ENCODE measurements at places on chromosomes 3 and 15.

DNA sequence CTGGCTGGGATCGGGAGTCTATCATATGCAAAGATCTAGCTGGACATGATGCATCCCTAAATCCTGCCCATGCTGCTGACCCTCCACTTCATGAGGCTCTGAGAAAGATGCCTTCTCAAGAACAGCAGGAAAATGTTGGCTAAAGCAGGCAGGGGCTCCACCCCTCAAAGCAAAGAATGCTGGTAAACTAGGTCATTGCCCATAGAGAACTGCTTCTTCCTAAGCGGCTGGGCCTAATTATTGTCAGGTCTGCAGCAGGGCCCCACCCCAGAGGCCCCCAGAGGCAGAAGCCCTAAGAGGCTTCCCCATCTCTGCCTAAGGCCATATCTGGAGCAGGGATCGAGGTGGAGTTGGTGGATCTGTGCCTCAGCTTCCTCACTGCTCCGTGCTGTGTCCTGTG, 447.4 kb upstream of the PROK2 start:
- DNase-seq = no peak

DNA sequence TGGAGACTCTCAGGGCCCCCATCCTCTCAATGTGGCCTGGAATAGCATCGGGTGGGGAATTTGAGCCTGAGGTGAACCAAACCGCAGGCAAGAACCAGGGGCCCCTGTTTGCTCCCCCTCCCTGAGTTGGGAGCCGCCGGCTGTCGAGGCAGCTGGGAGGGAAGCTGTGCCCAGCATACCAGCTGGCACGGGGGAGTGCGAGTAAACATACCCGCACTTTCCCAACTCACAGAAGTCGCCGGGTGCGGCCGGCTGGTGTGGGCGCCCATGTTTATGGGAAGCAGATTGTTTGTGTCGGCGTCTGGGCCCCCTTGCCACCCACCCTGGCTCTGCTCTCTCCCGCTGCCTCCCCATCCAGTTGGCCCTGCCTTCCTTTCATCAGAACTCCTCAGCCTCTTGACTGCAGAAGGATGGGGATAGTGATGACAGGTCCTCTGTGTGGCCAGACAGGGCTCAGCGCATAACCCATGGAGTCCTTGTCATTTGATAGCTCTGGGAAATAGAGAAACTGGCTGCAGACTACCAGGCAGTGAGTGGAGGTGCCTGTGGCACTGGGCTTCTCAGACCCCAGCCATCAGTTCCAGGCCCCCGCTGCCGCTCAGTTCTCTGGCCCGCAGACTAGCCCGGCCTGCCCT, 60.4 kb downstream of the CACNA2D2 start:
- DNase-seq = no peak

DNA sequence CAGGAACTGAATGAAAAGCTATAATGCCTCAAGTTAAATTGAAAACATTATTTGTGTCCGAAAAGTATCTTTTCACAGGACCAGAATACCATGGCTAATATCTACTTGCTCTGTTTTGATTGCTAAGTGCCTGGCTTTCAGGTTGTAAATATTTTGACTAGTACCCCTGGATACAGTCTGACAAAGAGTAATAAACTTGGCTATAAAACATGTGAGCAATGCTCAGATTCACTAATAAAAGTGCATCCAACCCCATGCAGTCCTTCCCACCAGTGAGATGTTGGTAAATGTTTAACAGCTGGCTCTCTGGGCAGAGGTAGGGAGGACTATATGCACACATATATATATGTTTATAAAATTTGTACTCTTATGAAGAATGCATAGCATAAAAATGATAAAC, 281.8 kb upstream of the TGFBR2 start:
- no peak for DNase-seq

DNA sequence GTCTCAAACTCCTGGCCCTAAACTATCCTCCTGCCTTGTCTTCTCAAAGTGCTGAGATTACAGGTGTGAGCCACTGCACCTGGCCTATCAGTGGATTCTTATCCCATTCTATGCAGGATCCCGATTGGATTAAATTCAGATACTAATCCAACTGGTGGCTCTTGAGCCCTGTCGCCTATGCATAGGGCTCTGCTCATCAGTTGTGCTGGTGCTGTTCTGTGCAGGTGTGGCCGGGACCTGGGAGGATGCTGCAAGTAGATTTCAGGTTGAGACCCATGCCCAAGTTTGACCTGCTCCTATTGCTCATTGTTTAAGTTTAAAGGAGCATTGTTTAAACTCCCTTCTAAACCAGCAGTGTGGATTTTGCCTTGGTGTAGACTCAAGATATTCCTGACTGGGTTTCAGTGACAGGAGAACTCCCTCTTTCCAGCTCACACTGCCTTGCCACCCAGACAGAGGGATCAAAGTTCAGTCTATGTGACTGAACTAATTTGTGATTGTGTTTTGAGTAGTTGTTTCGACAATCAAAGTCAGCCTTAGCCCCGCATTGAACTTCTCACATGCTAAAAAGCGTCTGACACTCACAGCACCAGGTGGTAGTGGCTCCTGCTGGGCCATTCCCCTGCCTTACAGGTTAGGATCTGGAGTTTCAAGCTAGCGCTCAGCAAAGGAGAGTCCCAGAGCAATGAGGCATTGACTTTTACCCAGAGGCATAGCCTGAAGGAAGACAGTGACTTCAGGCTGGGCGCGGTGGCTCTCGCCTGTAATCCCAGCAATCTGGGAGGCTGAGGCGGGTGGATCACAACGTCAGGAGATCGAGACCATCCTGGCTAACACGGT, 45.0 kb upstream of the PIK3CB start:
- no peak for DNase-seq

- DNase-seq = no peak
Observed at GRCh38 chr15:70047386-70048197, 50.1 kb downstream of the TLE3 start.

- no peak for DNase-seq
Observed at GRCh38 chr3:15331606-15332404, 581 bp downstream of the SH3BP5 start.

DNA sequence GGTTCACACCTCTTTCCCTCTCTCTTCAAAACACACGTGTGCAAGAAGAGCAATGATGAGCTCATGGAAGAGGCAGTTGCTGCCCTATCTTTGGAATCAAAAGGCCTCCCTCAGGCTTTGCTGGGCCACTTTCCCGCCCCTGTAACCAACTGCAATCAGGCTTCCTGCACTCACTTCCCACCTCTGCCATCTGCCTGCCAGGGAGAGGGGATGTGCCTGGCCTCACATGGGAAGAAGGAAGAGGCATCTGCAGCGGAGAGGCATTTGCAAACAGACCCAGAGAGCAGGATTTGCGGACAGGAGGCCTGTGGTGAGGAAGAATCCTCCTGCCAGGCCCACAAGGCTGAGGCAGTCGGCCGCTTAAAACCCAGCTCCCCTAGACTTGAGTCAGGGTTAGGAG, 175.6 kb upstream of the ATP10A start:
- no peak for DNase-seq

GRCh38 chr3:87855616-87856015, 203.2 kb downstream of the CGGBP1 start:
- DNase-seq = no peak

GRCh38 chr3:195717416-195717815, 3.4 kb upstream of the MUC20 start:
- no peak for DNase-seq

DNA sequence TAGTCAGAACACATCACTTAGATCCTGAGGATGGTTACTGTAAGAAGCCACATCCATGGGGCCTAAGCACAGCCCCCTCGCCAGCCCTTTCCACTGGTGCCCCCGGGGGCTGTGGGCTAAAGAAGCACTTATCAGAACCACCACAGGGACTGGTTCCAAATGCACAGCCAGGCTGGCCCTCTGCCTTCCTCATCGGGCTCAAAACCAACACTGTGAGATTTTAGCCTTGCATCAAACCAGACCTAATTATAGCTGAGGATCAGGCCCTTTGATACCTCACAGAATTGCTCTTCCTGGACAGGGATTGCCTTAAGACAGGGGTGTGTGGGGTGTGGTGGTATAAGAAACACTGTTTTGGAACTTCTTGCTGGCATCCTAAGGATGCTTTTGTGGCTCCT, 23.7 kb downstream of the SRPRB start:
- DNase-seq = no peak

- no peak for DNase-seq
Observed at GRCh38 chr15:85044251-85044853, 62.7 kb downstream of the PDE8A start.

GRCh38 chr3:82641701-82642100, 880.3 kb upstream of the GBE1 start:
- DNase-seq = no peak

- no peak for DNase-seq
Observed at GRCh38 chr15:43552256-43552655, 34.8 kb downstream of the MAP1A start.

DNA sequence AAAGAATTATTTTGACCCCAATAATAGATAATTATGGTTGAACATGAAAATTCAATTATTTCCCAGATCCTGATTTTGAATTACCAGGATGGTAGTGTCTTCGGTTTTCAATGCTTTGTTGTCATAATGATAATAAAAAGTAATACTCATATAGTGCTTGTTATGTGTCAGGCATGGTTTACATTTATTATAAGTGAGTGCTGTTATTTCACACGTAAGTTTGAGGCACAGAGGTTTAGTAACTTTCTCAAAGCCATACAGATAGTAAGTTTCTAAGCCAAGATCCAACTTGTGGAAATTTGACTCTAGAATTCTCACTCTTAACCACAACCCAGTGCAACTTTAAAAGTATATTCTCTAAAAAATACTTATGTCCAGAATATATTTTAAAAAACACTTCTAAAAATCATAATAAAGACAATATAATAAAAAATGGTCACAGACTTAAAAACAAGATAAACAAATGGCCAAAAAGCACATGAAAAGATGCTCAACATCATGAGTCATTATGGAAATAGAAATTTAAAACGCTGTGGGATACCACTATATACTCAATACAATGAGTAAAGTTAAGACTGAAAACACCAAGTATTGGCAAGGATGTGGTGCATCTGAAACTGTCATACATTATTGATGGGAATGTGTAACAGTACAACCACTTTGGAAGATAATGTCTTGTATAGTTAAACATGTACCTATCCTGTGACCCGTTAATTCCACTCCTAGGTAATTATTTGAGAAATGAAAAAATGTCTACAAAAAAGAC, 45.2 kb downstream of the SPRED1 start:
- DNase-seq = no peak

DNA sequence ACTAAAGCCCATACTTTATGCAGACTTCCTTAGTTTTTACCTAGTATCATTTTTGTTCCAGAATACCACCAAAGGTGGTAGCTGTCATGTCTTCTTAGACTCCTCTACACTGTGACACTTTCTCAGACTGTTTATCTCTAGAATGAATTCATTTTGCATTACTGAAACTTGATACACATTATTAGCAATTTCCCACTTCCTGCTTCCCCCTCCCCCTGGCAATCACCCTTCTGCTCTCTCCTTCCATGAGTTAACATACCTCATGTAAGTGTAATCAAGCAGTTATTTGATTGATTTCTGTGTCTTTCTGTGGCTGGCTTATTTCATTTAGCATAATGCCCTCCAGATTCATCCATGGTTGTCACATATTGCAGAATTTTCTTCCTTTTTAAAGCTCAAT, 204.9 kb downstream of the STAG1 start:
- no peak for DNase-seq

DNA sequence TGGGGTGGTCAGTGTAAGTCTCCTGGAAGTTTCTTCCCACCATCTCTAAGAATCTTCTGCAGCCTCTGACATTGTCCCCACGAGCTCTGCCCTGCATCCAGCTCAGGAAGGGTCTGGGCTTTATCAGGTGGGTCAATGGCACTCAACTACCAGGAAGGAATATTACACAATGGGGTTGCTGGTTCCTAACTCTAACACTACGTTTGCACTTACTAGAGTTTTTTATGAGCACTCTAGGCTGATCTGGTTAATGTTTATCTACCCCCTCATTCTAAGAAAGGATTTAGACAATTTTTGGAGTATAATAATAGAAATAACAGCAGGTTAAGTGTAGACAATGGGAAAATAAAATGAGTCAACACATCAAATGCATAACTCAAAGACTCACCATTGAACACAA, 411.1 kb upstream of the RGMA start:
- no peak for DNase-seq

GRCh38 chr3:8324747-8325146, 176.9 kb upstream of the LMCD1 start:
- DNase-seq = peak; percentile 22

DNA sequence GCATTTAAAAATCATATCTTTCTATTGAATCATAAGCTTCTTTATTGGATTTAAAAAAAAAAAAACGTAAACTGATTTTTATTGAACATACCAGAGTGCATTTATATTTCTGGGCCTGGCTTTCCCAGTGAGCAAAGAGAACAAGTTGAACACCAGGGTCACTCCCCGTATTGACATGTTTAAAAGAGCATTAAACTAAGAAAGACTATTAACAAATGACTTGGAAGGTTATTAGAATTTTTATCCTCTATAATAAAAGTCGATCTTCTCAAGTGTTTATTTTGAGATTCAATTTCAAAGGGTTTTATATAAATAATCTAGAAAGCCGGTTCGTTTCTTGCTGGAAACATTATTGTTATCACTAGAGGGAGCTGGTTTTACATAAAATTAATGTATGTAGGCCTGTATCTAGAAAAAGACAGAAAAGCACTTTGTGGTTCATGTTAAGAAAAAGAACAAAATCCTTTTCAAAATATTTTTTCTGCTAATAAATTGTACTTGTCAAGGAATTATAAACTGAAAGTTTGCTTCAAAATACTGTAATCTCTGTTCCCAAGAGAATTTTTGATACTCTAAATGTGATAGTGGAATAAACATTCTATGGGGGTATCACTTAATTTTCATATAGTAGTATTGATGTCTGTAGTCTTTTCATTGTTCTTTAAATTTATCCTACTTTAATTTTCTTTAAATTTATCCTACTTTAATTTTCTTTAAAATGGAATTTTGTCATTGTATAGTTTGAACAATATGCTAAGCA, 321.8 kb upstream of the MME start:
- DNase-seq = no peak

Measured in GM19239 (cell line).